ENCODE measurements at places on chromosomes 1 and 21.
A peak's percentile ranks its signal among the peaks of the same experiment; 100 is the strongest.

- DNase-seq: peak; percentile 55
Observed at GRCh38 chr1:98468111-98468717, 193.3 kb upstream of the SNX7 start.

- DNase-seq: peak; percentile 41
Observed at GRCh38 chr1:189834813-189835212, 642.9 kb downstream of the BRINP3 start.

DNA sequence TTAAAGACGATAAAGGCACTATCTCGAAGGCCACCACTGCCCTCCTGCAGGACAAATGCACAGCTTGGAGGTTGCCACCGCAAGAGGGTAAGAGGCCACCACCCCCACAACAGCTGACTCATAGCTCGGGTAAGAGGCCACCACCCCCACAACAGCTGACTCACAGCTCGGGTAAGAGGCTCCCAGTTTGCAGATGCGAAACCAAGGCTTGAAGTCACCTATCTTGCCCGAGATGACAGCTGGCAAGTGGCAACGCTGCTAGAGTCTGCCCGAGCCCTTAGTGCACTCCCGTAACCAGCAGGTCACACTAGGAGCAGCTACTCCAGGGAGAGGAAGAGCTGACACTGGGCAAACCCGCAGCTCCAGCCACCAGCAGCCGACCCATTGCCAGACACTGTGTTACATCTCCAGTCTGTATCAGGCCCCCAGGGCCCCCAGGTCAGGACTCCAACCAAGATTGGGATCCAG lies 17.1 kb upstream of the SPSB1 start:
- DNase-seq: no peak

GRCh38 chr1:221683681-221684080 lies 58.2 kb downstream of the DUSP10 start:
- DNase-seq: no peak

- DNase-seq: no peak
Observed at GRCh38 chr1:162179121-162179520, 109.6 kb downstream of the NOS1AP start.

GRCh38 chr1:167643441-167643840 lies 13.4 kb downstream of the RCSD1 start:
- DNase-seq: no peak

DNA sequence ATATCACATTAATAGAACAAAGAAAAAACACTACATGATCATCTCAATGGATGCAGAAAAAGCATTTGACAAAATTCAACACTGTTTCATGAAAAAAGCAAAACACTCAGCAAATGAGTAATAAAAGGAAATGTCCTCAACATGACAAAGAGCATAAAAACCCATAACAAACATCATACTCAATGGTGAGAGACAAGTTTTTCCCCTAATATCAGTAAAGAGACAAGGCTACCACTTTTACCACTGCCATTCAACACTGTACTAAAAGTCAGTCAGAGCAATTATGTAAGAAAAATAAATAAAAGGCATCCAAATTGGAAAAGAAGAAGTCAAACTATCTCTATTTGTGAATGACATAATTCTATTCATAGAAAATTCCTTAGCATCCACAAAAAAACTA lies 64.3 kb downstream of the ZNF644 start:
- no peak for DNase-seq

- DNase-seq: peak; percentile 54
Observed at GRCh38 chr1:64242895-64243756, 39.7 kb downstream of the UBE2U start.

- DNase-seq: no peak
Observed at GRCh38 chr1:61322008-61322744, 239.8 kb downstream of the NFIA start.

- DNase-seq: no peak
Observed at GRCh38 chr1:2637442-2638145, 4.8 kb upstream of the MMEL1 start.

GRCh38 chr1:8599646-8600212 lies 217.7 kb downstream of the RERE start:
- DNase-seq: no peak

- peak; percentile 93 for DNase-seq
Observed at GRCh38 chr1:210250998-210251679, 18.5 kb downstream of the SERTAD4 start.

DNA sequence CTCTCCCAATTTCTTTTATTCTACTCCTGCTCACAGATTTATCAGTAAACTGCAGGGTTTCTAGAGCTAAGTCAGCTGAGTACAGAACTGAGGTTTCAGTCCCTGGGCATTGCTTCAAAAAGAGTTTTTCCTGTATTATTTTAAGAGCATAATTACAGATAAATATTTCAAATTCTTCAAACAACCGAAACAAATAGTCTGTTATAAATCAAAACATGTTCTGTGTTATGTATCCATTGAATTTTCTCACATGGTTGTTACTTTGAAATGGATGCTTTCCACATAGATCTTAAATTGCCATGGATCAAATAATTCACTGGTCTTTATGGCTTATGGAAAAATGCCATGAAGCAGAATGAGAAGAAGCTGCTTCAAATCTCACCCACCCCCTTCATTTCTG lies 64.5 kb downstream of the LRRC8C start:
- no peak for DNase-seq

DNA sequence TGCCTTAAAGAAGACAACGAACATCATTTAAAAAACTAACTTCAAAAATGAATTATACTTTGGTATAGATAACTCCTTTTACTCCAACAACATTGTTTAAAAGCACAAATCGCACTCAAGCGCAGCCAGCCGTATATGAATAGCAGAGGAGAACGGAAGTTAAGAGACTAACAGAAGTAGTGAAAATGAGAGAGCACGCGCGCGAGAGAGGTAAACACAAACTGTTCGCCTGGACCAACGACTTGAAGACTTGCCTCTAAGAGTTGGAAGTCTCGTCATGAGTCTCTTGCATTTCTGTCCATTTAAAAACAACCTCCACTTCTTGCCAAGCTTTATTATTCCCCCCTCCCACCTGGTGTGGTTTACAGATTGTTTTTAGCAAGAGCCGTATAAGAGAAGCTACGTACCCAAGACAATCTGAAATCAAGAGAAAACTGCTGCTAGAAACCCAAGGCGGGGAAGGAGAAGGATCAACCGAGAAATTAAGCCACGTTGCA lies 479 bp downstream of the SELENOF start:
- peak; percentile 16 for DNase-seq

- DNase-seq: no peak
Observed at GRCh38 chr1:79695138-79695537, 688.6 kb upstream of the ADGRL4 start.

DNA sequence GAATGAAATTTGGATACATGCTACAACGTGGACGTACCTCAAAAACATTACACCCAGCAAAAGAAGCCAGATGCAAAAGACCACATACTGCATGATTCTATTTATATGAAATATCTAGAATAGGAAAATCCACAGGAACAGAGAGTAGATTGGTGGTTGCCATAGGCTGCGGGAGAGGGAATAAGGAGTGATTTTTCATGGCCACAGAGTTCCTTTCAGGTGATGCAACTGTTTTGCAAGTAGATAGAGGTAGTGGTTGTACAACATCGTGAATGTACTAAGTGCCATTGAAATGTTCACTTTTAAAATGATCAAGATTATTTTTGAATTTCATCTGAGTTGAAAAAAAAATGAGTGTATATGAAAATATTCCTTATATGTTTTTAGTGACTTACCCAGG lies 115.3 kb upstream of the RUNX1 start:
- DNase-seq: no peak

DNA sequence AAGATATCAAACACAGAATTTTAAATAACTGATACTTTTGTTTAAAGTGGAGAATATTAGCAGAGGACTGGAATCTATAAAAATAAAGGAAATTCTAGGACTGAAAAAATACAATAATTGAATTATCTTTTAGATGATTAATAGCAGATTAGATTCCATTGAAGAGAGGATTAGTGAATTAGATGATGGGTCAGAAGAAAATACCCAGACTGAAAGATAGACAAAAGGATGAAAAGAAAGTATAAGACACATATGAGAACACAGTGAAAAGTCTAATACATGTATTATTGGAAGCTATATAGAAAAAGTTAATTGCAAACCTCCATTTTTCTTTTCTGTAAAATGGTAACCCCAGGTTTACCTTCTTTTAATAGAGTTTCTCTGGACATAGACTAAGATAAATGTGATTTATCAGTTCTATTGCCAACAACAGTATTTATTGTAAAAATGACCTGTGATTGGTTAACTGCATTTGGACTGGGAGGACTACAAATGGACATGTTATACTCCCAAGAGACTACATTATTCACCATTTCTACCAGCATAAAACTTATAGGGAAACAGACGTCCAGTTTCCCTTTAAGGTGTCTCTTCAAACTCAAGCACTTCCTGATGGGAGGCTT lies 11.0 kb downstream of the PRKAA2 start:
- no peak for DNase-seq

DNA sequence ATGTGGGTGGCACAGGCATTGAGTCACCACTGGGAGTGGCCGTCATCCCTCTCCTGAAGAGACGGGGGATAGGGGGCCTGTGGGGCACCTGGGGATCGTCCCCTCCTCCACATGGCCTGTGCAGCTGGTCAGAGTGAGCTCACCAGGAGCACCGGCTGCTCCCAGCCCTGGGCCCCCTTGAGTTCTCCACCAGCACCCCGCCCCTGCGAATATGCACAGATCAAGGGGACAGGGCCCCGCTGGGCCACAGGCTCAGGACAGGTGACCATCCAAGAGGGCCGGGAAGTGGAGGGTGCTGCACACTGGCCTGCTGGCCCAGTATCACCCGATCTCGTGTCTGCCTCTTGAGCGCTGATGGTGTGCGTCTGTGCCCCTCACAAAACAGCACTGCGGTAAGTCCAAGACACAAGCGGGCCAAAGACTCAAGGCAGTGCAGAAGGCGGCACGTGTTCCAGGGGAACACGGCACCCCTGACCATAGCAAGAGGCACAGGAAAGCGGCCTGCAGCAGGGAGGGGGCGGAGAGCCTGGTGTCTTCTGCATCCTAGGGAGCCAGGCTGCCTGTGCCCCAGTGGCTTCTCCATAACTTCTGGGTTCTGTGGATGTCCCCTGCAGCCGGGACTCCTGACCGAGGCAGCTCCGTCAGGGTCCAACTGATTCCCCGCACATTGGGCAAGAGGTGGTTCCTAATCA lies 18.1 kb upstream of the TSPEAR start:
- DNase-seq: no peak

DNA sequence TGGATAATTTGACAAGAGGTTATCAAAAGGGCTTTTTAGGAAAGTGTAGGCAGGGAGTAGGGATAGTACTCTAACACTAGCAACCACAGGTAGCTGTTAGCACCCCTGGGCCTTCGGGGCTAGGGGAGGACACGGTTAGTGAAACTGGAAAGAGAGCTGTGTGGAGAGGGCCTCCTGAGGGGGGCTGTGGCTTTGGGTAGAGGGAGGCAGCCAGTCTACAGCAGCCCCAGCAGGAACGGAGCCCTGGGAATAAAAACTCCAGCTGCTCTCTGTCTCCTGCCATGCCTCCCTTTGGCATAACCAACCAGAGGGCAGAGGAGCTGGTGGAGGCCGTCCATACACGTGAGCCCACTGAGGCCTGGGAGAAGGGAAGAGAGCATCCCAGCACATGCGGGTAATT lies 223.2 kb downstream of the FOXD2 start:
- no peak for DNase-seq

DNA sequence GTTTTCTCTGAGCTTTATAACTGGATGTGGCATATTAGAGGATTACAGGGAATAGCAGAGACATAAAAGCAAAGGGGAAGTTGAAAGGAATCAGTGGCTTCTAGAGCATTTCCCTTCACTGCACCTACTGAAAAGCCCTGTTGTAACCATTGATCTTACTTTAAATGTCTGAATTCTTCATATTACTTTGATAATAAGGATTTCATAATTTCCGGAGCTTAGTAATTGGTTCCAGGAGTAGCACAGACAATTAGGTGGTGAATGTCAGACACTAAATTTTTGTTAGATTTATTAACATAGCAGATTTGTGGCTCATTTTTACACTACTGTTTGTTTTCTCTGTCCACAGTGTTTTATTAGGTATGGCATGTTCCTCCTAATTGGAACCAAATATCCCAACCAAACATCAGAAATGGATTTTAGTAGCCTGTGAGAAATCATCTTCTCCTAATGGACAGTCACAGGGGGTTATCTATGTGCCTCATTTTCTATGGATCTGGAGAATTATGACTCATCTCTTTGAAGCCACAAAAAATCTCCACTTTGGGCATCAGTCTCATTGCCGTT lies 100.5 kb downstream of the GIPC2 start:
- DNase-seq: no peak

GRCh38 chr1:168513656-168514404 lies 30.0 kb downstream of the XCL2 start:
- no peak for DNase-seq

GRCh38 chr1:27569088-27569460 lies 34.9 kb downstream of the AHDC1 start:
- DNase-seq: no peak

DNA sequence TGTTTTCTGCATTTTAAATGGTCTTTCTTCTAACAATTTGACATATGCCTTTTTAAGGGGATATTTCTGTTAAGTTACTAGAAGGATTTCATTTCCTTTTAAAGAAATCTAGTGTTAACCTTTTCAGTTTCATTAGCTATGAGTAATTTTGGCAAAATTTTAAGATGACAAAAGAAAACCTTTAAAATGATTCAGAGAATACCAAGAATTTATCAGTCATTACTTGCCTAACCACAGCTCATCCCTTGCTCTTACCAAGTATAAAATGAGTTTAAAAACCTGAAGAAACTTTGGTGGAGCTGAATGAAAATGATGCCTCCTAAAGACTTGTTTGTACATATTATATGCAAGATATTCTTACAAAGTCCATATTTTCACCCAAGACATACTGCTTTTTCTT lies 101.7 kb downstream of the NEK7 start:
- DNase-seq: no peak

DNA sequence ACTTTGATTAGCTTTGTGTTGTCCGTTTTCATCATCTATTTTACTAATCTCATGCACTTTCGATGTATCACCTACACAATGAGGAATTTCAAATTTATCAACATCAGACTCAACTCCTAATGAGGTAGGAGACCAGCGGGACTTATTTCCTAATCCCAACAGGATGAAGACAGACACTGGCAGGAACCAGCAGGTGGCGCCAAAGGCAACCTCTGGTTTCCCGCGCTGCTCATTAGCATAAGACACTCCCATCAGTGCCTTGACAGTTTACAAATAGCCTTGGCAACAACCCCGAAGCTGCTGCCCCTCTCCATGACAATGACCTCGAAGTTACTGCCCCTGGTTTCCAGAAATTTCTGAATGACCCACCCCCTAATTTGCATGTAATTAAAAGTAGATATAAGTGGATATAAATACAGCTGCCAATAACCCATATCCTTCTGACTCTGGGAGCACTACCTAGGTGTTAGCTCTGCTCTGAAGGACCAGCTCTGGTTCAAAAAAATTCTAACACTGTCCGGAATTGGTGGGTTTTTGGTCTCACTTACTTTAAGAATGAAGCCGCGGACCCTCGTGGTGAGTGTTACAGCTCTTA lies 974.8 kb downstream of the ADGRL2 start:
- no peak for DNase-seq
